ENCODE measurements at places on chromosomes 16 and 17. TPM values are rescaled to one million over a fixed set of nuclear protein-coding genes. Genes with fewer than 3 reads are reported as not detected.

RCVRN gene
- polyA plus RNA-seq: not detected

- DNase-seq: peak; percentile 57
These were observed 20.6 kb downstream of the TPPP3 start for GRCh38 chr16:67372664-67373063.

- no peak for DNase-seq
These were observed 323 bp upstream of the KRTAP9-9 start for GRCh38 chr17:41254861-41255260.

SPATA32 gene
- not detected for polyA plus RNA-seq

- DNase-seq: no peak
These were observed 17.2 kb downstream of the NUDT7 start for GRCh38 chr16:77739559-77739892.

GRCh38 chr16:22684574-22685458, 129.1 kb upstream of the HS3ST2 start:
- no peak for DNase-seq

SLC16A13 gene
- 2.5 TPM for polyA plus RNA-seq

KRTAP4-6 gene
- polyA plus RNA-seq: not detected

DNA sequence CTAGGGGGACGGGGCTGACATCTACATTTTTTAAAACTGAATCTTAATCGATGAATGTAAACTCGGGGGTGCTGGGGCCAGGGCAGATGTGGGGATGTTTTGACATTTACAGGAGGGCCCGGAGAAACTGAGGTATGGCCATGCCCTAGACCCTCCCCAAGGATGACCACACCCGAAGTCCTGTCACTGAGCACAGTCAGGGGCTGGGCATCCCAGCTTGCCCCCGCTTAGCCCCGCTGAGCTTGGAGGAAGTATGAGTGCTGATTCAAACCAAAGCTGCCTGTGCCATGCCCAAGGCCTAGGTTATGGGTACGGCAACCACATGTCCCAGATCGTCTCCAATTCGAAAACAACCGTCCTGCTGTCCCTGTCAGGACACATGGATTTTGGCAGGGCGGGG, 21.4 kb downstream of the ADAM11 start:
- no peak for DNase-seq

DNA sequence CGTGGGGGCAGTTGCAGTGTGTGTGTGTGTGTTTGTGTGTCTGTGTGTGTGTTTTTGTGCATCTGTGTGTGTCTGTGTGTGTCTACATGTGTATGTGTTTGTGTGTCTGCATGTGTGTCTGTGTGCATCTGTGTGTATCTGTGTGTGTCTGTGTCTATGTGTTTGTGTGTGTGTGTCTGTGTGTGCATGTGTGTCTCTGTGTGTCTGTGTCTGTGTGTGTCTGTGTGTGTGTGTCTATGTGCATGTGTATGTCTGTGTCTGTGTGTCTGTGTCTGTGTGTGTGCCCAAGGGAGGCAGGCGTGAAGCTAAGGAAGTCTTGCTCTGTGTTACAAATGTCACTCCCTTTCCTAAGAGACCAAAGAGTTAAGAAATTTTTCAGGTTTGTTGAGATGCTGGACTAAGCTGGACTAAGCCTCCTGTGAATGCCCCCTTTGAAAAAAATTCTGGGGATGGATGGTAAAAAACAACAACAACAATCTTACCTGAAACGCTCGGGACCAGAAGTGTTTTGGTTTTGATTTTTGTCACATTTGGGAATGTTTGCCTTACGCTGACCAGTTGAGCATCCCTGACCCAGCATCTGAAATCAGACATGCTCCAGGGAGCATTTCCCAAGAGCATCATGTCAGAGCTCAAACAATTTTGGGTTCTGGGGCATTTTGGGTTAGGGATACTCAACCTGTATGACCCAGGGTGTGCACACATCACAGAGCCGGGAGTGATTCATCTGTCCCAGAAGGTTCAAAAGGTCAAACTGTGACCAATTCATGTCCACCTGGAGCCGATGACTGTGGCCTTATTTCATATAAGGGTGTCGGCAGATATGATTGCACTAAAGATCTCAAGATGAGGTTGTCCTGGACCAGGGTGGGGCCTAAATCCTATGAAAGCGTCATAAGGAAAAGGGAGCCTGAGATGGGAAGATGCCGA, 48.6 kb upstream of the ZNF469 start:
- no peak for DNase-seq

GRCh38 chr16:67233596-67233995, 6.7 kb downstream of the TMEM208 start:
- DNase-seq: no peak

DNA sequence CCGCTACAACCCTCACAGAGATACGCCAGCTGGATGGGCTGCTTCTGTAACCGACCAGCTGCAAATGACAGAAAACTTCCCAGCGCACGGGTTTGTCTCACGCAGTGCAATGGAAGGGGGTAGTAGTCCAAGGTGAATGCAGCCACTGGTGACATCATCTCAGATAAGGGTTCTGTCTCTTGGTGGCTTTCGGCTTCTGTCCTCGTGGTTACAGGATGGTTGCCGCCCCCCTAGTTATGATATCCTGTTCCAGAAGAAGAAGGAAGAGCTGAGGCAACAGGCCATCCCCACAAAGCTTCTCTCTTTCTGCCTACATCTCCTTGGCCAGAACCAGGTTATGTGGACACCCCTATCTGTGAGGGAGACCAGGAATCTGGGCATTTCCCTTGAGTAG, 40.3 kb upstream of the BAHCC1 start:
- no peak for DNase-seq

KRT15 gene
- polyA plus RNA-seq: 16.9 TPM

GRCh38 chr16:1308036-1308976, 1.1 kb upstream of the UBE2I start:
- DNase-seq: no peak

CD300E gene
- polyA plus RNA-seq: not detected

- DNase-seq: no peak
These were observed 419.0 kb downstream of the CDH13 start for GRCh38 chr16:83045790-83046189.

DNA sequence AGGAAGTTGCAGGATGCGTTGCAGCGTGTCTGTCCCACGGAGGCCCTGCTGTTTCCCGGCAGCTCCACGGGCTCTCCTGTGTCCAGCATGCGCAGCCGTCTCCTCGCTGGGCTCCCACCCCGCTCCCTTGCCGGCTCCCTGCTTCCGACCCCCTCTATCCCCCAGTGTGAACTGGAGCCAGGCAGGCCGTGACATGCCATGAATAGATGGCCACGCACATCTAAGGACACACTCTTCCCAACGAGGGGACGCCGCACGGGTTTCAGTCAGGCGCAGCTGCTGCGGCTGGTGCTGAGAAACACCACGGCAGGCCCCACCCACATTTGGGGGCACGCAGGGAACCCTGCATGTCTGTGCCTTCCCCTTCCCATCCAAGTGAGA, 9.2 kb upstream of the HEXD start:
- DNase-seq: no peak

DNA sequence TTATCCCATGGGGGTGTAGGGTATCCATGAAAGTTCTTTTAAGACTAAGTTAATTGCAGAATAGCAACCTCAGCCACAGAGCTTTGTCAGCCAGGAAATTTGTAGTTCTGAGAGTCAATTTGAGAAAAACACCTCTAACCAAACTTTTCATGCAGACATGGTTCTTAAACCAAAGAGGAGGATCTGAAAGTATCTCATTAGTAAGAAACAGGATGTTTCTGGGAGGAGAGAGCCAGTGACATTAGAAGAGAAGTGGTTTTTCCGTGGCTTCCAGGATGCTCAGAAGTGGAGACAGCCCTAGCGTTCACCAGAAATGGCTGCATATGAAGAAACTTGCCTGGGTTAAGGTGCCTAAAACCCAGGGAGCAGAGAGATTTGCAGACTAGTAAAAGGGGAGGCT, 7.9 kb downstream of the GNAO1 start:
- DNase-seq: no peak

PHLPP2 gene
- 5.5 TPM for polyA plus RNA-seq

ATP2A1 gene
- 3.0 TPM for polyA plus RNA-seq

DNA sequence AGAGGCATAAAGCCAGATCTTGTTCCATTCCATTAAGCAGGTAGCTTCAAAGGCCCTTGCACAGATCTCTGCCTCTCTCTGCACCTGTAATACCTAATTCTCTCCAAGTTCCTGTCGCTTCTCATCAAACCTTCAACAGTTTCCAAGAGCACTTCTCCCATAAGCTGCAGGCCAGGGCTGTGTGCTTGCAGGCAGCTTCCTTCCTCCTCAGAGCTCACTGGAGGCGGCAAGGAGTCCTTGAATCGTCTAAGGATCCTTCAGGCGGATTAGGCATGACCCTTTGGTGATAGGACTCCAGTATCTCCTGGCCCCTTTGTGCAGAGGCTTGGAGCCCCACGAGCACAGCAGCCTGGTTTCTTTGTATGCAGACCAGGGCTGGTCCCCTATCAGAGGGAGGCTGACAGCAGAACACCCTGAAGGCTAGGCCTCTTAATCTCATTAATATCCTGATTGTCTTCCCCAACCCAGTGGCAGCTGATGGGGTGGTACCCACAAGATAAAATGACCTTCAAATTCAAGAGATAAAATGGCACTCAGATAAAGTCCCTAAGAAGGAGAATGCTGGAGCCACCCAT, 19.8 kb downstream of the HNF1B start:
- DNase-seq: no peak

PITPNM3 gene
- polyA plus RNA-seq: 0.86 TPM

- peak; percentile 72 for DNase-seq
These were observed 10.3 kb upstream of the ZFHX3 start for GRCh38 chr16:73058221-73058615.

ATP2A3 gene
- 2.1 TPM for polyA plus RNA-seq

TNP2 gene
- polyA plus RNA-seq: not detected

HOXB7 gene
- not detected for polyA plus RNA-seq

DNA sequence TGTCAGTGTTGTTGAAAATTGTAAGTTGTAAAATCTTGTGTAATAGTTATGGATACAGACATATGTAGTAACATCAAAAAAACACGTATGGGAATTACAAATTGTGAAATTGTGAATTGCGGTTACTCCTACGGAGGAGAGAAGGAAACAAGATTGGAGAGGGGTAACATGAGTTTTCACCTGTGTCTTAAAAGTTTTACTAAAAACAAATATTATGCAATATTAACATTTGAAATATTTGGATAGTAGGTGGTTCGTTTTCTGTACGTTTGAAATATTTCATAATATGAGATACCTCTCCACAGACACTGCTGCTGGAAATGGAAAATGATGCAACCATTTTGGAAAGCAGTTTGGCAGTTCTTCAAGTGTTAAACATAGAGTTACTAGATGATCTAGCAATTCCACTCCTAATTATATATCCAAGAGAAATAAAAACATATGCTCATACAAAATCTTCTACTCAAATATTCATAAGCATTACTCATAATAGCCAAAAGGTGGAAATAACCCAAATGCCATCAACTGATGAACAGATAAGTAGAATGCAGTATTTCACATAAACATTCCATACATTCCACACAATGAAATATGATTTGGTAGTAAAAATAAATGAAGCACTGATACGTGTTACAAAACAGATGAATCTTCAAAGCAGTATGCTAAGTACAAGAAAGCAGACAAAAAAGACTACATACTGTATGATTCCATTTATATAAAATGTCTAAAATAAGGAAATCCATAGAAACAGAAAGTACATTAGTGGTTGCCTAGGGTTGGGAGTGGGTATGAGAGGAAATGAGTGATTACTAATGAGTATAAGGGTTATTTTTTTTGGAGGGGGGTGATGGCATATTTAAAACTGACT, 40.7 kb upstream of the ABCA10 start:
- no peak for DNase-seq

HOXB2 gene
- polyA plus RNA-seq: 1.9 TPM

CCL1 gene
- polyA plus RNA-seq: not detected

DNA sequence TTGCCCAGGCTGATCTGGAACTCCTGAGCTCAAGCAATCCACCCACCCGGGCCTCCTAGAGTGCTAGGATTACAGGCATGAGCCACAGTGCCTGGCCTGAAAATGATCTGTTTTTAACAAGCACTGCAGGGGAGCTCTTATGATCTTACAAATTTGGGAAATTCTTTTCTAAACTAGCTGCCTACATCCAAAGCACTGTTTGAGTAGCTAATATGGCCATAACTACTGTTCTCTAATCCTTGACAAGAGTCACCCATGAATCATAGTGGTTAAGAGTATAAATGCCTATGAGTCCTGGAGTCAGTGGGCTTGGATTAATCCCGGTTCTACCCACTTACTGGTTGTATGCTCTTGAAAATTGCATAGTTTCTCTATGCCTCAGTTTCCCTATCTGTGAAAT, 1.4 kb upstream of the CPPED1 start:
- DNase-seq: no peak

TMEM106A gene
- 0.12 TPM for polyA plus RNA-seq

DNA sequence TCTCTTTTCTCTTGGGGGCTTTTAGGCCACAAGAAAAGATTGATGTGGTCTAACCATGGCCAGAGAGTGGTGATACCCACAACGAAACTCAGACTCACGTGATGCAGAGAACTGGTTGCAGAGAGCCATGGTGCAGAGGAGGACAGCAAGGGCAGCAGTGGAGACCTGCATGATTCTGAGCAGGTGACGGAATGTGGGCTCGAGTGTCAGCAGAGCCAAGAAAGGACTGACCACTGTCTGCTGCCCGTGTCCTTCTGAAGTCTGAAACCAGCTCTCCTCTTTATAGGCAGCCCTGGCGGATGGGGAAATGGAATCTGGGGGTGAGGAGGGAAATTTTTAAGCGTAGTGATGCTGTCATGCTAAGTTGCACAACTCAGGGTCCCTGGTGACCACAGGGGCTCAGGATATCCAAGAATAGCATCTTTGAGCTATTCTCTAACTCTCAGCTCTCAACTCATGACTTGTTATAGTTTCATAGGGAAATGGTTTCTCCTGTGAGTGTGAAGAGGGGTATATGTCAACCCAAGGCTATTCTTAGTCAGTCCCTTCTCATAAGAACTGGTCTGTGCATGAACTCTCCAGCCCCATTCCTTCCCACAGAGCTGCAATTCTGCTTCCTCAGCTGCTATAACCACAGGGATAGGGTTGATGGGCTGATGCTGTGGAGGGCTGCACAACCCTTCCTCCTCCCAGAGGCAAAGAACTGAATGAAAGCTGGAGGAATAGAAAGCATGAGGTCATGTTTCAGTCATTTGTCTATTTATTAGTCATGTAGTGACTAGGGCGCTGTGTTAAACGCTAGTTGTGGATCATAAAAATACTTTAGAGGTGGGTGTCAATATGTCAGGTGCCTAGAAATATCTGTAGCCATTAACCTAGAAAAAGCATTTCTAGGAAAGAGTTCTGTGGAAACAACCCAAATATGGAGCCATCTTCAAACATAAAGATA, at the start of gene CCL3:
Gene CCL3 (minus strand): TSS at position 256 of the 949 bp plus-strand sequence. CDS start 85 bp downstream, at position 171.
- DNase-seq: no peak

All from SK-N-SH (cell line).